ENCODE measurements at places on chromosomes 7 and 10. TPM values are rescaled to one million over a fixed set of nuclear protein-coding genes. Genes with fewer than 3 reads are reported as not detected.
A peak's percentile ranks its signal among the peaks of the same experiment; 100 is the strongest.

GRCh38 chr7:94284104-94284503 is 110.6 kb upstream of the COL1A2 start:
- DNase-seq: no peak

- no peak for DNase-seq
These were observed 228.4 kb downstream of the FANK1 start for GRCh38 chr10:126124668-126125349.

DNA sequence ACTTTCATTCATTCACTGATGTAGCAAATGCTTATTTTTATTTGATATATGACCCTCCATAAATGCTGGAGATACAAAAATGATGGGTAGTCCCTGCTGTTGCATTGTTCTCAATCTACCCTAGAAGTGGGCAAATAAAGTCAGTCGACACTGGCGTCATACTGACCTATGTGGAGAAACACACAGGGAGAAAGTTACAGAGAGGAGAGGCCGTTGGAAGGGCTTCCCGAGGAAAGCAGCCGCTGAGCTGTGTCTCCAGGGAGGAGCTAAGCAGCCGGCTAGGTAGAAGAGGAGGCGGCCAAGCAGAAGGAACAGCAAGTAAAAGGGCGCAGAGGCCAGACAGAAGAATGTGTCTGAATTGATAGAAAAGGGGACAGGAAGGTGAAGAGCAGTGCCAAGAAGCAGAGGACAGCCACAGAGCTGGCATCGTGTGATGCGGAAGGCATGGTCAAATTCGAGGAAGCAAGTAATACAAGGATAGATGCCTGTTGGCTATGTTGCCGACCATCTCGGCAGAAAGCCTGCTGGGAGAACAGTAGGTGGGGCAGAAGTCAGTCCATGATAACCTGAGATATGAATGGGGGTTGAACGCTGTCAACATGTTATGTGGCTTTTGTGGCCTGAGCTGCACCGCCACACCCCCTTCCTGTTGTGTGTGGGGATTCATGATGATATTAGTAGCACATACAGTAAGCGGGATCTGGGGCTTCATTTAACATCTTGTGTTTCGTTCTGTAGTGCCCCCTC is 25.9 kb downstream of the ST8SIA6 start:
- DNase-seq: no peak

- DNase-seq: no peak
These were observed 45.4 kb downstream of the C10orf143 start for GRCh38 chr10:130065251-130065650.

DNA sequence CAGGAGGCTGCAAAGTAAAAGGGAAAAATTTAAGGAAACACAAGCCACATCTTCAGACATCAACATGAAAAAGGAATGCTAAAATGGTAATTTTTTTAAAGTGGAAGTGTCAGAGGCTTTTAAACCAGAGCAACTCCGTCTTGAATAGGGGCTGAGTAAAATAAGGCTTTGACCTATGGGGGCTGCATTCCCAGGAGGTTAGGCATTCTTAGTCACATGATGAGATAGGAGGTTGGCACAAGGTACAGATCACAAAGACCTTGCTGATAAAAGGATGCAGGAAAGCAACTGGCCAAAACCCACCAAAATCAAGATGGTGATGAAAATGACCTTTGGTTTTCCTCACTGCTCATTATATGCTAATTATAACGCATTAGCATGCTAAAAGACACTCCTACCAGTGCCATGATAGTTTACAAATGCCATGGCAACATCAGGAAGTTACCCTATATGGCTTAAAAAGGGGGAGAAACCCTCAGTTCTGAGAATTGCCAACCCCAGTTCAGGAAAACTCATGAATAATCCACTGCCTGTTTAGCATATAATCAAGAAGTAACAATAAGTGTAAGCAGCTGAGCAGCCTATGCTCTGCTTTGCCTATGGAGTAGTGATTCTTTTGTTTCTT is 128.3 kb downstream of the SKAP2 start:
- no peak for DNase-seq

DNA sequence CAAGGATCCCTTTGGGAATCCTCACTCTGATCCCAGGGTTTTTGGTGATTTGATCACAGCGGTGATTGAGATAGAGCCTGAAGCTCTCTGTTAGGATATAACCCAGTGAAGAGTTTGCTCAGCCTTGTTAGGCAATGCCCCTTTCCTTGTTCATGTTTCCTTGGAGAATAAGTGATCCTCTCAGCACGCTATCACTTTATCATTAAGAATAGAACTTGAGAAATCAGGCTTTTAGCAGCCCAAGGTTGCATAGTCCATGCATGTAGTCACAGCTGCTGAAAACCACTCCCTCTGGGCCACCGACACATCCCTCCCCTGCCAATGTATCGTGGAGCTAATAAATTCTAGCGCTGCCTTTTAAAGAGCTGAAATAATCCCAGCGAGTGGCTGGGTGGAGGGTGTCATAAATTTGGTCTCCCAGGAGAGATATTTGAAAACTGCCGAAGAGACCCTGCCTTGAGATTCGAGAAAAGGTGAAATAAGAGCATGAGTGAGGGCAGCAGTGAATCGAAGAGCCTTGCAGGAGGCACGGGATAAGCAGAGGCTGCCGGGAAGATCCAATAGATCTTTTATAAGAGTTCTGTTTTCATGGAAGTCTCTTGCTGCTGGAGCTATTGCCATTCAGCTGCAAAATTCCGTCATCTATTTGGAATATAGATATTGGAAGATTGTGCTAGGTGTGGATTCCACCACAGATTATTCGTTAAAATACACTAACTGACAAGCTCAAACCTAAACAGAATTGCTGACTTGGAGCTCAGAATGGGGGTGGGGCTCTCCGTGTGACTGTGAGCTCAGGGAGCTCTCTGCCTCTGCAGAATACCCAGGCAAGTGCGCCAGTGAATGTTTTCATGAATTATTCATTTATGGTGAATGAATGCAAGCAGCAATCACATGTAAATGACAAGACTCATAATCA is 249.8 kb downstream of the TRIL start:
- DNase-seq: no peak

- DNase-seq: peak; percentile 48
These were observed 103.6 kb downstream of the ELMO1 start for GRCh38 chr7:37344886-37345579.

DNA sequence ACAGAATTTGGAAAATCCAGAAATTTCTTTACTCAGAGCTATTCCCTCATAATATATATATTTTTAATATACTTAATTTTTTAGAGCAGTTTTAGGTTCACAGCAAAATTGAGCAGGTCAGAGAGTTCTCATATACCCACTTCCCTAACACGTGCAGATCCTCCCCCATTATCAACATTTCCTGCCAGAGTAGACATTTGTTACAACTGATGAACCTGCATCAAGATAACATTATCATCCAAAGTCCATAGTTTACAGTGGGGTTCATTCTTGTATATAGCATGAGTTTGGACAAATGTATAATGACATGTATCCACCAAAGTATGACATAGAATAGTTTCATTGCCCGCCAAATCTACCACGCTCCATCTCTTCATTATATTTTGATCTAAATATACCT is 170.0 kb downstream of the PTEN start:
- DNase-seq: no peak

- no peak for DNase-seq
These were observed 192.6 kb upstream of the FRMD4A start for GRCh38 chr10:14523286-14523685.

- no peak for DNase-seq
These were observed 8.5 kb upstream of the BAG3 start for GRCh38 chr10:119642556-119643111.

DNA sequence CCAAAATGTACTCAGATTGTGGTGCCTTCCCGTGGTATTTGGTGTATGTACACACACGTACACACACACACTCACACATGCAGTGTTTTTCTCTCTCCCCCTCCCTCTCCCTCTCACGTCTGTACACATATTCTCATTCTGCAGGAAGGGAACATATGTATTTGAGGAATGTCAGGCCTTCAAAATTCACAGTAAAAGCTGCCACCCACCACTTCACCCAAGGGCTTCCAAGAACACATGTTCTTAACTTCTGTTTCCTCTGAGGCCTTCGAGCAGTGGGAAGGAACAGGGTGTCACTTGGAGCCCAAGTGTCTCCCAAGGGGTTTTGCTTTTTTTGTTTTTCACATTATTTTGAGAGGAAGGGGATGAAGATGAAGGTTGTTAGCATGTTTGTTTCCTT is 198.9 kb downstream of the TCF7L2 start:
- DNase-seq: no peak

- DNase-seq: no peak
These were observed 348.7 kb upstream of the SEMA3C start for GRCh38 chr7:81267508-81267907.

DNA sequence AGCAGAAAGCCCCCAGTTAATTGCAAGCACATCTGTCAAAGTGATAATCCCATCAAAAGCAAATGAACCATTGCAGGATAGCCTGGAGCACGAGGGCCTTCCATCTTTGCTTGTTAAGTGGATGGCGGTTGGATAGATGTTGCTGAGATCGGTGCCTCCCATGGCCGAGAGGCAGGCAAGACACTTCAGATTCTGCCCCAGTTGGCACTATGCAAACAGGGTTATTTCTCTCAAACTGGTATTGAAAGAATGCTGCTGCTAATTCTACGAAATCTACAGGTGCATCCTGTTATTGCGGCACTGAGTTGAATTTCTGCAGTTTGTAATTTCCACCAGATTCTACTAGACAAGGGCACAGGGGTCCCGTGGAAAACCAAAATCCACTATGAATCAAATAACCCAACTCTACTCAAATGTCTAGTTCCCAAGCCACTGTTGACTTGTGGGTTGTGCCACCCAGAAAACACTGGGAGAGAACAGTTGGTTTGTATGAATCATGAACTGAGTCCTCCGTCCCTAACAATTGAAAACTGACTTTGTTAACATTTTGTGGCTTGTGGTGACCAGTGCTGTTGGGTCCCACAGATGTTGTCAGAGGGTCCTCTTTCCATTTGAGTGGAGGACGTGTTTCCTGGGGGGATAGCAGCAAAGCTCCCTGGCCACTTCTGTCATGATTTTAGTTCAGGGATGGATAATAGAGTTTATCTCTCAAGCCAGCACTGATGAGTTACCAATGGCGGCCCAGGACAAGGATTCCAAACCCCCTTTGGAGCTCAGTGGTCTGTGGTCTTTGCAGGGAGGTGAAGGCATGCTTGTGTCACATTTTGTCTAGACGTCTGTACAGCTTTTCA is 7.1 kb upstream of the IL2RA start:
- no peak for DNase-seq

- DNase-seq: no peak
These were observed 298.3 kb downstream of the TNS3 start for GRCh38 chr7:47283497-47284131.

- no peak for DNase-seq
These were observed 428.4 kb upstream of the IGFBP3 start for GRCh38 chr7:46349490-46349889.

GRCh38 chr10:103111031-103111917 is 81.8 kb downstream of the NT5C2 start:
- peak; percentile 81 for DNase-seq

- DNase-seq: no peak
These were observed 120.3 kb downstream of the BUB3 start for GRCh38 chr10:123274306-123275135.

DNA sequence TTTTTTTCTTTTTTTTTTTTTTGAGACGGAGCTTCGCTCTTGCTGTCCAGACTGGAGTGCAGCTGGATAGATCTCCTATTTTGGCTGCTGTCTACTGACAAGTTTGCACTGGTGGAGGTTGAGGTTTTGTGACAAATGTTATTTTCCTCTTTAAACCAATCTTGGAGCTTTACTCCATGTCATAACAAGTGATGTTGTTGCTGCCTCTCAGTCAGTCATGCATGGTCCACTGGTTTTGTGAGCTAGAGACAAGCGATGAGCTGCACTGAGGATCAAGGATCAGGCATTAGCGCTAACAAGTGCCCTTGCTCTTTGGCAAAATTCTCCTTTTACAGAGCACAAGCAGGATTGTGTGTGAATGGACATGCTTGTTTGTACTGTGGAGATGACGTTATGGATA is 805 bp upstream of the WDFY4 start:
- DNase-seq: no peak

DNA sequence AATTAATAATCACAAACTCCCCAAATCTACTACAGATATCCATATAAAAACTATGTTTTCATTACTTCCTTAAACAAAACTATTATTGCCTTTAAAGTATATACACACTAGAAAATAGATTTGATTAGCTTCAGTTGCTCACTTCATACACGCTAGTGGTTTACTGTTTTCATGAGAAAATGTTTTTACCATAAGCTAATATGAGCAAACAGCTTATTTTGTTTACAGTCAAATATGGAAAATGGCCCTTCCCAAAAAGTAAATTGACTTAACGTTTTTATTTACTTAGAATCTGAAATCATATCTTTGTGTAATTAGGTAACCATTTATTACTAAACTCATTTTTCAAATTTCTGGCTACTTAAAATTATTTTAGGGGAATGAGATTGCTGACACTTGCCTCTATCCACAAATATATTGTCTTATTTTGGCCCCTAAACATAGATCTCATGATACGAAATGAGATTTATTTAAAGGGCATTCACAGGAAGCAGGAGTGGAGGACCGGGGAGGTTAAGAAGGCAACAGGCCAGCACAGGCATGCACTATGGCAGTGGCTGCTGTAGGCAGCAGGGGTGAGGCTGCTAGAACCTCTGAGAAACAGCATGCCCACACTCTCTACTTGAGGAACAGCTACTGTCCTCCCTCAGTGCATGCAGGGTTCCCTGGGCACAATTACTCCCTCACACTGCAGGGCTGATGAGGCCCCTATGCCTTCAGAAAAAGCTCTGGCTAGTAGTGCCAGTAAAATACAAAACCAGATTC is 29.6 kb upstream of the SOSTDC1 start:
- no peak for DNase-seq

DNA sequence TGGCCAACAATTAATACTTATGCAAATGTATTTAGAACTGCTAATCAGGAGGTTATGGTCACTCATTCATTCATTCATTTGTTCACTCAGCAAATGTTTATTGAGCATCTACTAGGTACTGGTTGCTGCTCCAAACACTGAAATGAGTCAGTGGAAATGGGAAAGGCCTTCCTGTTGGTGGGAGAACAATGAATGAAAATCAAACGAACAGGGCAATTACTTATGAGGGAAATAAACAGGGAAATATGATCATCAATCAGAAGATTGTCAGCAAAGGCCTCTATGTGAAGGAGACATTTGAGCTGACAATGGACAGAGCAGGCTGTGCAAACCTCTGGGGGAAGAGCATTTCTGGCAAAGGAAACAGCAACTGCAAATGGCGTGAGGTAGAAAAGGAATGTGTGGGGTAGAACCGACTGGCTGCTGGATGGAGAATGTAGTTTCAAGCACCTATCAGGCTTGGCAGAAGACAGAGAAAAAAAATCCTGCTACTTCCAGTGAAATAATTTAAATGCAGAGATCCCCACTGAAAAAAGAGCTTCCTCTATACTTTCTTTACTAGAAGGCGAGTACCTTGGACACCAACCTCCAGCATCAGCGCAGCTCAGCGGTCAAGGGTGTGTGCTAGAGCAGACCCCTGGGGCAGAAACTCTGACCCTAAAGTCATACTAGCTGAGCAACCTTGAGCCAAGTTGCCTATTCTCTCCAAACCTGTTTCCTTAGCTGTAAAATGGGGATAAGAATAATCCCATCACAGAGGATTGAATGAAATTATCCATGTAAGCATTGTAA is 108.8 kb upstream of the EEPD1 start:
- DNase-seq: no peak

Gene ZNF853
- total RNA-seq: 0.13 TPM

Gene STN1
- 21.7 TPM for total RNA-seq

Gene SPDYE18
- total RNA-seq: not detected

Gene HTRA1
- total RNA-seq: 0.11 TPM

Gene YAE1
- 12.3 TPM for total RNA-seq

Gene DNAJC12
- 2.1 TPM for total RNA-seq

Gene SLC18A3
- not detected for total RNA-seq

Gene PLXDC2
- total RNA-seq: 0.31 TPM

Gene PTF1A
- total RNA-seq: not detected
